Endodermal cell (in vitro differentiated cells): ENCODE measurements at places on chromosomes 4 and X. TPM values are rescaled to one million over a fixed set of nuclear protein-coding genes. Genes with fewer than 3 reads are reported as not detected.

Gene MID1
- total RNA-seq, result 23.5 and 24.3 TPM in 2 replicates

Gene SPOCK3
- 20.9 to 24.4 TPM (median 21.1 TPM) in 3 replicates for total RNA-seq

Gene EXOC1L
- total RNA-seq, result not detected in 3 replicates

Gene SPATA18
- total RNA-seq, result 3.3 TPM in 2 replicates

Gene TEX28
- not detected in 2 replicates for total RNA-seq

Gene TEC
- total RNA-seq, result 4.3 to 7.4 TPM (median 5.4 TPM) in 3 replicates

Gene GATA1
- not detected in 2 replicates for total RNA-seq

Gene CYSLTR1
- 0.24 to 0.36 TPM in 2 of 3 replicates, not detected in the other for total RNA-seq

Gene MXD4
- 76.2 and 78.8 TPM in 2 replicates for total RNA-seq

Gene APELA
- total RNA-seq, result 21.5 and 24.2 TPM in 2 replicates

Gene SLC6A14
- total RNA-seq, result not detected in 2 replicates

Gene UGT2B11
- not detected in 2 replicates for total RNA-seq

Gene DMRTC1B
- 0.41 TPM in 1 of 2 replicates, not detected in the other for total RNA-seq

Gene SLC10A6
- total RNA-seq, result not detected in 2 replicates

Gene FAM47E
- 0.50 and 0.84 TPM in 2 replicates for total RNA-seq

Gene TLR10
- not detected in 3 replicates for total RNA-seq

Gene SMPX
- not detected in 3 replicates for total RNA-seq

Gene CXCL9
- not detected in 3 replicates for total RNA-seq

Gene CXorf49B
- total RNA-seq, result not detected in 3 replicates

Gene ALPK1
- total RNA-seq, result 0.24 to 0.99 TPM in 2 of 3 replicates, not detected in the other

Gene PAGE1
- total RNA-seq, result not detected in 3 replicates
